ENCODE measurements at places on chromosomes 16 and 17.

DNA sequence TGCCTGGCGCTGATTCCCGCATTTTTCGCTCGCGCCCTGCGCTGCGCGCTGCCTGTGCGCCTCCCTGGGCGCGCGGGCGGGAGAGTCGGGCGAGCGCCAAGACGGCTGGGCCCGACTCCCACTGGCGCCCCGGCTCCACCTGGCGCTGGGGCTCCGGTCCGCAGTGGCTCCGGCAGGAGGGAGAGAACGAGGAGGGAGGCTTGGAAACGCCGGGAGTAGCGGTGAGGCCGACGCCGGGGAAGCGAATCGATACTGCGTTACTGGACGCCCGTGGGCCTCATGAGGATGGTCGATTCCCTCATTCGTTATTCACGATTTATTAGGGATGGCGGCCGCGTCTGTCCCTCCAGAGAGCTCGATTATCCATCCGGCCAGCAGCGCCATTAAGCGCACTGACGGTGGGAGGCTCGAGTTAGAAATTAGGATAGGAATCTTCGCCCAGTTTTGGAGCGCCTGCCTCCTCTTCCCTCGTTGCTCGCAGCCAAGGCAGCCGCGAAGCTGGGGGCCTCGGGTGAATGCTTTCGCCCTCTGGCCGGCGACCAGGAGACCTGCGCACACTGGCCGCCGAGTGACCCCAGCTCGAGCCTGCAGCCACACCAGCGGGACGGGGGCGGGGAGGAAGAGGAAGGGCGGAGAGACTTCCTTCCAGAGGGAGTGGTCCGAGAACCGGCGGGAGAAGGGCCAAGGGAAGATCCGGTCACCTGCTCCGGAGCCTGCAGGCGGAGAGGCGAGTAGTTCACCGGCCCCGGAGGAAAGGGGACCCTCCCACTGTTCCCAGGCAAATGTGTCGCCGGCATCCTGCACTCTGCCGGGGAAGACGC lies 1.3 kb upstream of the PCGF2 start:
- no peak for DNase-seq

DNA sequence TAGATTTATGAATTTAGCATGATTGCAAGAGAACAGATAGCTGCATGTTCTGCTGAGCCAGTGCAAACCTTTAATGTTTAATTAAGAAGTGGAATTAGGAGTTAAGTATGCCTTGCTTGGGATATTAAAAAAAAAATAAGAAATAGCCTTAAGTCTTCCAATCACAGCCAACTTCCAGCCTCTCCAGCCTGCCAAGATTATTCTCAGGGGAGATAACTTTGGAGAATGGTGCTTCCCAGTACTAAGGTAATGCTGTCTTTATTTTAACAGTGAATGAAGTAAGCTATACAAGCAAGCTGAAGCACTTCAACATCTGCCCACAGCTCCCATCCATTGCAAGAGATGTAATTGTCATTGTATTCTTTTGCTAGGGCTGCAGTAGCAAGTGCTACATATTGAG lies 389.5 kb upstream of the ASIC2 start:
- no peak for DNase-seq

DNA sequence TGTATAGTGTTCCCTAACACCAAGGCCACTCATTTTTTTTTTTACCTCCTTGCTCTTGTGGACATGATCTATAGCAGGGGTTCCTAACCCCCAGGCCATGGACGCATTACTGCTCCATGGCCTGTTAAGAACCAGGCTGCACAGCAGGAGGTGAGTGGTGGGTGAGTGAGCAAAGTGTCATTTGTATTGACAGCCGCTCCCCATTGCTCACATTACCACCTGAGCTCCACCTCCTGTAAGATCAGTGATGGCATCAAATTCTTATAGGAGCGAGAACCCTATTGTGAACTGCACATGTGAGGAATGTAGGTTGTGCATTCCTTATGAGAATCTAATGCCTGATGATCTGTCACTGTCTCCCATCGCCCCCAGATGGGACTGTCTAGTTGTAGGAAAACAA lies 342.0 kb downstream of the SOX9 start:
- DNase-seq = no peak

GRCh38 chr16:77912617-77913016 lies 109.7 kb upstream of the CLEC3A start:
- DNase-seq = no peak

DNA sequence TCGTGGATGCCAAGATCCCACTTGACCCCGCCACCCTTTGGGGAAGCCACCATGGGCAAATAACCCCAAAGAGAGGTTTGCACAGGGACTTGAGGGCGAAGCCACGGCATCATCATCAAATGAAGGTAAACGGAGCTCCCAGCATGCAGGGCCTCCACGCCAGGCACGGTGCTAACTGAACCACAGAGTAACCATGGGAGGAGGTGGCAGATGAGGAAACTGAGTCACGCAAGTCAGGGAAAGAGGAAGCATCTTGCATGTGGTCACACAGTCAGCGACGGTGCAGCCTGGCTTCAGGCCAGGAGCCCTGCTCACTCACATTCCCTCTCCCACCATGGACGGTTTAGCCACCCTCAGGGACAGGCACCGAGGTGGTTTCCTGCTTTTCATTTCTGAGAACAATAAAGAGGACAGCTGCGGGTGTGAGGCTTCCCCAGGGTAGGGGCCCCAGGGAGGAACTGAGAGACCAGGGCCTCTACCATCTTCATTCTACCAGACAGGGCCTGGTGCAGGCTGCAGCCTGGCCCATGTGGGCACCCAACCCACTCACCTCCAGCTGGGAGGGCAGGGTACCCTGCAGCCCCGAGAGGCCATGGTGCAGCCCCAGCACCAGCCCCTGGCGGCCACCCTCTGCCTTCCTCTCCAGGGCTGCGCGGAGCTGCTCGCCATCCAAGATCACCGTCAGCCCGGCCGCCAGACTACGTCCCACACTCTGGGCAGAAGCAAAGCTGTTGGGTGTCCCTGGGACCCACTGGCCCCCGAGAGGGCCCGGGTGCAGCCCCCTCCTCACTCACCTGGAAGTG lies 78.3 kb downstream of the RMI2 start:
- no peak for DNase-seq

DNA sequence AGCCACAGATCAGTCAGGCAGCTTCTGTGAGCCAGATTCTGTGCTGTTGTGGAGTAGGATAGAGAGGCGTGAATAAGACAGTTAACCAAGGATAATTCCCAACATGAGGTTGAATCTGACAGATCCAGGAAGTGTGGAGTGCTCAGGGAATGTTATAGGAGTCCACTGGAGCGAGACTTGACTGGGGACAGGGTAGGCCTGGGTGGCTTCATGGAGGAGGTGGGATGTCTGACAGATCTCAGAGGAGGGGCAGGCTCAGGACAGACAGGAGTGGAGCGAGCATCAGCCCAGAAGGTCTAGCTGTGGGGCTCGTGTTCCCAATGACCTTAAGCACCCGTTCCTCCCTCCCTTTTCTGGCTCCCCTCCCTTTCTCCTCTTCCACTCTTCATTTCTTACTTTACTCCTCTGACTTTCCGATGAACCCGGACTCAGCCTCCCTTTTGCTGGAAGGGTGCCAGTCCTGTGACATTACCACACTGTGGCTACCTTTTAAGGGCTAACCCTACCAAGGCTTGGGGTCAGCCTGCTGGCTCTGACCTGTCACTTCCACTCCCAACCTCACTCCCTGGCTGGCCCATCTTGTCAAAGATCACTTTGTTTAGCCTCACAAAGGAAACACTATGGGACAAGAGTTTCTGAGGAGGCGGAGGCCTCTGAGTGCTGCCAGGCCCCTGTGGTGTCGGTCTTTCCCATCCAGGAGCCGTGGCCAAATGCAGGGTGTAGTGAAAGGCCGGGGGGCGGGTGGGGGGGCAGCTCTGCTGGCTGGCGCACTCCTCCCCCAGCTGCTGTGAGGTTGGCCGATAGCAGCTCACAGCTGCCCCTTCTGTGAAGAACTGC lies 28.5 kb upstream of the EFCAB13 start:
- DNase-seq = peak; percentile 41

- no peak for DNase-seq
Observed at GRCh38 chr17:47703191-47703591, 9.2 kb downstream of the TBKBP1 start.

DNA sequence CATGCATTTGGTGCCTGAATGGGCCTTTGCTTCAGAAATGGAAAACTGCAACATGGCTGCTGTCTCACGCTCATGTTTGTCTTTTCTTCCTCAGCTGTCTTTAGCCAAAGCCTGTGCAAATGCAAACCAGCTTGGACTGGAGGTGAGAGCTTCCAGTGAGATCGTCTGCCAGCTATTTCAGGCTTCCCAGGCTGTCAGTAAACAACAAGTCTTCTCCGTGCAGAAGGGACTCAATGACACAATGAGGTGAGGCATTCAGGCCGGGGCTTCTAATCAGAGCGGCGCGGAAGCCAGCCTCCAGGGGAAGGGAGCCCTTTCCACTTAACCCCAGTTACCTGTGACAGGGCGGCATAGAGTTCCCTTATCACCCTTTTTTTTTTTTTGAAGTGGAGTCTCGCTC lies 14.3 kb downstream of the CCNF start:
- no peak for DNase-seq

- DNase-seq = no peak
Observed at GRCh38 chr16:62177351-62178203, 141.3 kb upstream of the CDH8 start.

- no peak for DNase-seq
Observed at GRCh38 chr17:43640491-43641252, 21.1 kb downstream of the MEOX1 start.

DNA sequence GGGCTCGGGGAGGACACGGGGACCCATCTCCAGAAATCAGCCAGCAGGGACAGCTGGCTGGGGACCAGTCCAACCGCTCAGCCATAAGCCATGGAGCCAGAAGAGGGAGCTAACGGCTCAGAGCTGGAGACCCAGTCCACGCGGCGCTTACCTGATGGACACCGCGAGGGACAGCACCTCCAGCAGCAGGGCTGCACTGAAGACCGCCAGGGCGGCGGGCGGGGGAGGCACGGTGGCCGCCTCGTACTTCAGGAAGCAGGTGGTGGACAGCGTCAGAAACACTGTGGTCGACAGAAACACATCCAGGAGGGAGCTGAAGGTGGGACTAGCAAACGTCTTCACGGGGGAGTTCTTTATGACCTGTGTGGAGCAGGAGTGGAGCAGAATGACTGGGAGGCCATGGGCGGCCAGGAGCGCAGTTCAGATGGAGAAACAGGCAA lies 102.6 kb upstream of the CREBBP start:
- peak; percentile 70 for DNase-seq

DNA sequence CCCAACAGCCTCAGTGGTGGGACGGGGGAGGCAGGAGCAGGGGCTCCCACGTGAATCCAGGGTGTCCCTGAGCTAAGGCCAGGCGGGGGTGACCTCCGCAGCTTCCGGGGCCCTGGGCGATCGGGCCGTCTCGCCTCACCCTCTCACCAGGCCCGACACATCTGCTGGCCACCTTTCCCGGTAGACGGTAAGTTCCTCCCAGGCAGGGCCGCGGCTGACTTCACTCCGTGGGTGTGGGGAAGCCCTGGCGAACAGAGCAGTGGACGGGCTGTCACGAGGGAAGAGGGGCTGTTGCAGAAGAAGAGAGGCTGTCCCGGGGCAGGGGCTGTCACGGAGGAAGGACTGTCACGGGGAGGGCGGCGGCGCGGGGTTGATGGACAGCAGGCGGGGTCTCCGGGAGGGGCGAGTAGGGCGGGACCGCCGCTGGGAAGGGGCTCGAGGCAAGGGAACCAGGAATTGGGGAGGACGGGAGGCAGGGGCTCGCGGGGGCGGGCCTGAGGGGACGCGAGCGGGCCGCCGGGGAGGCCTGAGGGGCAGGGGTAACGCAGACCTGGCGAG lies 498 bp downstream of the PKMYT1 start:
- no peak for DNase-seq

DNA sequence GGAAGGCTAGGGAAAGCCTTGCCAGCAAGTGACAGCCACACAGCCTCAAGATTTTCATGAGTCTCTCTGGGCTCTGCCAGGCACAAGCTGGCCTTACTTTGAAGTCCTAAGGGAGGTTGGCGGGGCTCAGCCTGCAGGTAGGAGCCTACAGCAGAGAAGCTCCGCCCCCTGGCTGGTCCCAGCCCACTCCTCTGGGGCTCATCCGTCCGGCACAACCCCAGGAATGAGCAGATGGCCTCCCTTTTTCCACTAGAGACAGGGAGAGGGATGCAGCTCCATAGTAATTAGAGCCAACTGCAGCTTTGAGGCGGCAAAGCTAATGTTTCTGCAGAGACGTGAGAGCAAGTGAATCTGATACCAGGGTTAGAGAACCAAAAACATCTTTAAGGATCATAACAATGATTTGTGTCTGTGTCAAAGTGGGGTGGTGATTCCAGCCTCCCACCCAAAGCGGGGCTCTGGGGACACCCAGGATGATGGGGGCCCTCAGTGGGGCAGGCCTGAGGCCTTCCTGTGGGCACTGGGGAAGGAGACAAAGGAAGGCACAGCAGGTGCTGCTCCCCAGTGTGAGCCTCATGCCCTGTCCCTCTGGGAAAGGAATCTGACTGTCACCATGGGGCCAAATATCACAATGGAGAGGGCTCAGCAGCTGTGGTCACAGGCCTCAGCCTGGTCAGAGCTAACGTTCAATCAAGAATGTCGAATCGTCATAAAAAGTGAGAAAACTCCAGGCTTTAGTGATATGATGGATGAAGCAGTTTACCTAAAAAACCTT lies 61.5 kb downstream of the RBFOX3 start:
- no peak for DNase-seq

GRCh38 chr16:1575578-1575977 lies 36.3 kb downstream of the IFT140 start:
- no peak for DNase-seq

GRCh38 chr17:82241183-82241925 lies 12.5 kb downstream of the SLC16A3 start:
- DNase-seq = peak; percentile 61

DNA sequence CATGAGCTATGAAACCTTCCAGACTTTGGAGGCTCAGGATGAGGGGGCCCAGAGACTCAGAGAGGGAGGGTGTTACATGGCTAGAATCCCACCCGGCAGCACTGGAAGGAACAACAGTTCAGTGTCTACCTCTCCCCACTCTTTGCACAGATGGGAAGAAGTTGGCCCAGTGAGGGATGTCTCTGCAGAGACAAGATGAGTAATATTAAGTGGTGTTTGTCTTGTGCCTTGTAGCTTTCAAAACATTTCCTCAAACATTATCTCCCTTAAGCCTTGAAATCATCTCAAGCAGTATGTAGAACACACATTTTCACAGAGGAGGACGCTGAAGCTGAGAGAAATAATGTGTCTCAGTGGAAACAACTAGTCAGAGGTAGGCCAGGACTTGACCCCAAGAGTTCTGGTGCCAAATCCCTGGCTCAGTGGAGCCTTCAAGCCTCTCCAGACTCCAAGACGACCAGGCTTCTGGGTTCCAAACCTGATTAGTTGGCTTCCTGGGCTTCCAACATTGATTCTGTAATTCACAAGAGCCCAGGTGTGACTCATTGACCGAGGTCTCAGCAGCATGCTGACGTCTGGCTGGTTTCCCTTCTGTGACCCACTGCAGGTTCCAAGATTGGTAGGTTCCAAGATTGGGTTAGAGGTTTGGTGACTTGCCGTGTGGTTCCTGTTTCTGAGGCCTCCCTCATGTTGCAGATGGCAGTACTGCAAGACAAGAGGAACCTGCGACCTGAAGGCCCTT lies 7.4 kb downstream of the RNF112 start:
- DNase-seq = no peak

GRCh38 chr17:66337866-66338485 lies 35.6 kb downstream of the PRKCA start:
- DNase-seq = no peak

GRCh38 chr16:1285669-1286512 lies 23.5 kb upstream of the UBE2I start:
- no peak for DNase-seq
